ENCODE measurements at places on chromosomes 5 and 9.

DNA sequence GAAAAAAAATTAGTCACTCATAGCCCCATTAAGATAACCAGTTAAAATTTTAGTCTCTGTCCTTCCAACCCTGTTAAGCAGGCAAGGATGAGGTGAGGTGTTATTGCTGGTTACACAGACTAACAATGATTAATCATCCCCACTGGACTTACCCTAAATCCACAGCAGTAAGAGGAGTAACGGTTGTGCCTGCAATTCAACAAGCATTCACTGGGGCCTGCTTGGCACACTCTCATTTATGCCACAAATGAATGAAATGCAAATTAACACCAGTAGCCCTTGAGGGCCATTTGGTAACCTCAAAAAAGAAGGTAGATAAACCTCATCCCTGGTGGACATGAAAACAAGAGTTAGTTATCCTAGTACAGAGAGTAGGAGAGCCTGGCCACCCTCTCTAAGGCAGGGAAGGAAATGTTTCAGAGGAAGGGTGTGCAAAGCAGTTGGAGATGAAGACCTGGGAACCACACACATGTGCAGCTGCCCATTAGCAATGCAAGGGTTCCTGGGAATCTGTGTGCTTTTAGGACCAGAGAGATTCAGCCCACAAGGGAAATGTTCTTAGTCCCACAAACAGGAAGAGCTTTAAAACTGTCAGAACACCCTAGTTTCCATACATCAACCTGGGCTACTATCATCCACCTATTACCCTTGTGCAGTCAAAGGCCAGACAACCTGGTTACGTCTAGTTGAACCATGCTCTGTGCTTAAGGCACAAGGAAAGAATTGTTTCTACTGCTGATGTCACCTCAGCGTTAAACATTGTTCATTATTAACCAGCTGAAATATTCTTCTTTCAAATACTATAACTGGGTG, 7.7 kb downstream of the LHFPL2 start:
- no peak for DNase-seq

GRCh38 chr5:81965524-81965923, 6.3 kb upstream of the ATG10 start:
- no peak for DNase-seq

DNA sequence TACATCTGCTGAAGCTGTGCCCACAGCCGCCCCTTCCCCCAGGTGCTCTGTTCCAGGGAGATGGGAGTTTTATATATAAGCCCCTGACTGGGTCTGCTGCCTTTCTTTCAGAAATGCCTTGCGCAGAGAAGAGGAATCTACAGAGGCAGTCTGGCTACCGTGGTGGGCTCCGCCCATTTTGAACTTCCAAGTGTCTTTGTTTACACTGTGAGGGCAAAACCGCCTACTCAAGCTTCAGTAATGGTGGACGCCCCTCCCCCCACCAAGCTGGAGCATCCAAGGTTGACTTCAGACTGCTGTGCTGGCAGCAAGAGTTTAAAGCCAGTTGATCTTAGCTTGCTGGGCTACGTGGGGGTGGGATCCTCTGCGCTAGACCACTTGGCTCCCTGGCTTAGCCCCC, 41.3 kb downstream of the RANBP17 start:
- no peak for DNase-seq

DNA sequence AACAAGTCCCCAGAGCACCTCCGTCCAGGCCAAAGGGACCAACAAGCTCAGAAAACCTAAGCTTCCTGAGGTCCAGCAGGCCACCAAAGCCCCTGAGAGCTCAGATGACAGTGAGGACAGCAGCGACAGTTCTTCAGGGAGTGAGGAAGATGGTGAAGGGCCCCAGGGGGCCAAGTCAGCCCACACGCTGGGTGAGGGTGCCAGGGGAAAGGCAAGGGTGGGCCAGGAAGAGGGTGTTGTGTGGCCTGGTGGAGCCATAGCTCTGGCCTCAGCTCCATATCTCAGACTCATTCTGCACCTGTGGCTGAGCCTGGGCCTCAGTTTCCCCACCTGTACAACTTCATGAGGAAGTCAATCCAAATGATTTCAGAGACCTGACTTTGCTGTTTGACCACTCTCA, 20.7 kb downstream of the CD74 start:
- no peak for DNase-seq

DNA sequence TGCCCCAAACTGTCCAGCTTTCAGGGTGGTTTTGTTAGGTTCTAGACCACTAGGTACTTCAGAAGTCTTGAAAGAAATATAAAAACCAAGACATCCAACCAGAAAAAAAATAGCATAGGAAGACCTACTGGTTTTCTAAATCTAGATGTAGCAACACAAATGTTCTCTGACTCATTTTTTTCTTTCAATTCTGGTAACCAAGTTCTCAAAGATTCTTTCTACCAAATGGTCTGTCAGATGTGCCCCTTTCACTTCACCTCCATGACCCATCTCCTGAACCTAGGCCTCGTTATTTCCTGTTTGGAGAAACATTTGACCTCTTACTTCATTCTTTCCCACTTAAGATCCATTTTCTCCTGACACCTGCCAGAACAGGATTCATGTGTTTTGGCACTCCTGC, 355.3 kb downstream of the KIAA0825 start:
- no peak for DNase-seq

DNA sequence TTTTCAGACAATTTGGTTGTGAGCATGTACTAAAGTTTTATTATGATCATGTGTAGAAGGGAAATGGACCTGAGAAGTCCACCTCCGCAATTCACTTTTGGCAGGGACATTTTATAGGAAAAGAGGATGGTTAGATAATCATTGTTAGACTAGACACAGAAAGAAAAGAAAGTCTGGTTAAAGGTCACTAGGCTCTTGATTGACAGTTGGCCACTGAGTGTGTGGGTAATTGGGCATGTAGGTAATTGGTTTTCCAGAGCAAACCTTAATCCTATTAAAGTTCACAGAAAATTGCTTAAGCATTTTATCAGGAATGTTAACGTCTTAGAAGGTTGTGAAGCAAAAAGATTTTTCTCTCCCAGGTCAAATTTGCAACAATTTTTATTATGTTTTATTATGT, 158.5 kb upstream of the CLINT1 start:
- DNase-seq: no peak

GRCh38 chr5:61910771-61911170, 395.2 kb upstream of the KIF2A start:
- no peak for DNase-seq

- no peak for DNase-seq
Observed at GRCh38 chr9:6014670-6015270, 654 bp downstream of the RANBP6 start.

DNA sequence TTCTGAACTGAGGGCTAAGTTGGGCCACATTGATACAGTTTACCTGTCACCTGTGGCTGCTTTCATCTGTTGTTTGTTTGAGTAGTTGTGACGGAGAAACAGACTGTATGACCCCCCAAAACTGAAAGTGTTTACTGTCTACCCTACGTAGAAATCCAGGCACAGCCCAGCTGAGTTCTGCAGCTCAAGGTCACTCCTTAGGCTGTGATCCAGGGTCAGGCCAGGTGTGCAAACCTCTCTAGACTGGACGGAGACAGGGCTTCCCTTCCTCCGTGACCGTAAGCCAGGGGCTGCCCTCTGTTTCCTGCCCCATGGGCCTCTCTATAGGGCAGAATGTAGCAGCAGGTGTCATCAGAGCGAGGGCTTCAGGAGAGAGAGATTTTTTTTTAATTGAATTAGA, 207.9 kb upstream of the OTULINL start:
- no peak for DNase-seq

DNA sequence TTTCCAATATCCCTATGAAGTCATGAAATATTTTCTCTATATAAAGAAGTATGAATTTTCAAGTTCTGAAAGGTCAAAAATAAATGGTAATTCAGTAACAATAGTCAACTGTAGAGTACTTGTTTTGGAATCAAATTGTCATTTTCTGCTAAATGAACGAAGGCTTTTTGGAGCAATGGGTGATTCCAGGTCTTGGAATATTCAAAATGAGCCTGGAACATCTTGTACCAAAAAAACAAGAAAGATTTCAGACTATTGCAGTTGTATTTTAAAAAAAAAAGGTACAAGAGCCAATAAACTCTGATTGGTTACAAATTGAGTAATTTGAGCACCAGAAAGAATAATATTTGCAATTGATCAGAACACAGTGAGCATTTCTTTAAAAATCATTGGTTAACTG, 730.1 kb downstream of the DTWD2 start:
- DNase-seq: no peak

GRCh38 chr5:117394506-117395157, 820.0 kb upstream of the SEMA6A start:
- no peak for DNase-seq

DNA sequence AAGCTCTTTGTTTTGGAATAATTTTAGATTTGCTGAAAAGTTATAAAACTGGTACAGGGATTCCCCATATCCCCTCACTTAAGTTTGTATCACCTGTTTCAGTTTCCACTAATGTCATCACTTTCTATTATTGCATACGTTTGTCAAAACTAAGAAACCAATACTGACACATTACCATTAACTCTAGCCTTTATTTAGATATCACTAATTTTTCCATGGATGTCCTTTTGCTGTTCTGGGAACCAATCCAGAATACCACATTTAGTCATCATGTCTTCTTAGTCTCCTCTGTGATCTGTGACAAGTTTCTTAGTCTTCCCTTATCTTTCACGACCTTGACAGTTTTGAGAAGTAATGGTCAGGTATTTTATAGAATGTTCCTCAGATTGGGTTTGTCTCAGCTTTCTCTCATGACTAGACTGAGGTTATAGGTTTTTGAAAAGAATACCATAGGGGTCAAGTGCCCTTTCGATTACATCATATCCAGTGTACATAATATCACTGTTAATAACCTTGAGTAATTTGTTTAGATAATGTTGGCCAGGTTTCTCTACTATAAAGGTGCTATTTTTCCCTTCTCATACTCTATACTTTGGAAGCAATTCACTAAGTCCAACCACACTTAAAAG, 51.9 kb upstream of the NMUR2 start:
- no peak for DNase-seq

- DNase-seq: no peak
Observed at GRCh38 chr5:124087752-124088151, 575.8 kb downstream of the CSNK1G3 start.

DNA sequence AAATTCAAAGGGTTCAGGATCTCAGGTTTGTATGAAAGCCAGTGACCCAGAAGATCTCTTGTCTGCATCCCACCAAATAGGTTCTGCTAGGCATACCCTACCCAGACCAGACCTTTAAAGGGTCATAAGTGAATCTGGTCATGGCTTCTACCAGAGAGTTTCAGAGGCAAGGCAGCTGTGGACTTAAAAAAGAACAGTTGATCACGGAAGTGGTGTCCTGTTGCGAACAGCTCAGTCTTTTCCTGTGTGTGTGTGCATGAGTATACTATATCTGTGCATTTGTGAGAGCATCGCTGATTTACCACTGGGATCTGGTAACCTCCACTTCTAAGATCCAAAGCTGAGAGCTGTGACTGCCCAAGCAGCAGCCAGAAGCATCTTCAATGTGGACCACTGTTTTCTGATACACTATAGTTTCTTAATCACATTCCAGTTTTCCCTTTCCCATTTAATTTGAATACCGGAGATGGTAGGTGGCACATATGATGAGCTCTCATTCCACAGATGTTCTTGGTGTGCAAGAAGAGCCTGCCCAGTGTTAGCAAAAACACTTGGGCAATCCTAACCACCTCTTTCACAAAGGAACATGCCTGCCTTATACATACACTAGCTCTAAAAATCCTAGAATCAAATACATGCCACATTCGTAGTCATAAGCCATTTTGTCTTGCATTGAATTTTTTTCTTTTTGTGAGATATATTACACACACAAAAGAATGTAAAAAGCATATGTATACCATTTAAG, 36.2 kb upstream of the OR2S2 start:
- DNase-seq: no peak

DNA sequence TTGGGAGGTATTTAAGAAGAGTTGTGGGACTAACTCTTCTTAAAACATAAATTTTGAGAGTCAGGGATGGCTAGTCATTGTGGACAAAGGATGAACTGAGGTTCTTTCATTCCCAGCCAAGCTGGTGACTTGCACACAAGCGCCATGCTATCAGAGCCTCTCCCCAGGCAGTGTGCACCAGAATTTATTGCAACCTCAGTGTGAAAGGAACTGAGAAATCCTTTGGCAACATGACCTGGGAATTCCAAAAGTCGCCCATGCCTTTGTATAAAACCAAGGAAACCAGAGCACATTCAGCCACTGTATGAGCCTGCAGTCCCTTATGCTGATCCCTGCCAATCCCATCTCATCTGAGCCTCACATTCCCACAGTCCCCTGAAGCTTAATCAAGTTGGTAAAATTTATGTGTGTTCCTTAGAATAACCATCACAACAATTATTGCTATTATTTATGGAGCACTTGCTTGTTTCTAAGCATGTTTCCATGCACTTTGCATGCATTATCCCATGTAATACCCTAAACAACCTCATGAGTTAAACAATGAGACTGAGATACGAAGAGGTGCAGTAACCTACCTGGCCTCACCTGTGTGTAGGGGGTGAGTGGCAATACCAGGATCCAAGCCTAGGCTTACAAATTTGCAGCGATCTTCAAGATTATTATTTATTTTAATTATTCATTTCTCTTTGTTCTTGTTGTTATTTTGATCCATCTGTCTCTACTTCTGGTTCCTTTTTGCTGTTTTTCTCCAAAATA, 116.4 kb downstream of the NTRK2 start:
- DNase-seq: no peak

DNA sequence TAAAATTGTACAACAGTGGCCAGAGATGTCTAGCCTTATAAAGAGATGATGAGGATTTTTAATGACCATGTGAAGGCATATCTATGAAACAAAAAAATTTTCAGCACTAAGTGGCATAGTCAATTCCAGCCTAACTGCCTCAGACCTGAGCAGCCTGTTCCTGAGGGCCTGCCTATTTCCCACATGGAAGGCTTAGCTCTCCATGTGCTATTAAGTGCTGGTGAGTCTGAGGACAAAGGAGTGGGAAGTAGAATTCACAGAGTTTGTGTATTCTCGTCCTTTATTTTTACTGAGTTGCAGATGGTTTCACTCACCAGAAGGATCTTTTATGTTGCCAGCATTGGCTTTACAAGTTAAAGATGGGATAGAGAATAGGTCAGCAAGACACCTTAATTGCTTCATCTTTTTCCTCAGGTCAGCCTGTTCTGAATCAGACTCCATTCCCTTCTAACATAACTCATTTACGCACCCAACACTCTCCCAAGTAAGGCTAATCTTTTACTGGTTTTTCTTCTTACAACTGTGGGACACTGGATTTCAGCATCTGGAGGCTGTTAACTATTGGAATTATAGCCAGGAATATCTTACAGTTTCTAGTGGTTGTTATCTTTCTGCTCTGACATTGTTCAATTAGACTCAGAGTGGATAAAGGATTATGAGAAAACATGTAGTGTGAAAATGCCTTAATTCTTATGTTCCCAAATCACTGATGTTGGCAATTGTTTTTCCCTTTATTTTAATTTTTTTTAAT, 76.8 kb downstream of the ISOC1 start:
- DNase-seq: no peak

GRCh38 chr5:91160714-91161285, 222.3 kb downstream of the ARRDC3 start:
- no peak for DNase-seq

DNA sequence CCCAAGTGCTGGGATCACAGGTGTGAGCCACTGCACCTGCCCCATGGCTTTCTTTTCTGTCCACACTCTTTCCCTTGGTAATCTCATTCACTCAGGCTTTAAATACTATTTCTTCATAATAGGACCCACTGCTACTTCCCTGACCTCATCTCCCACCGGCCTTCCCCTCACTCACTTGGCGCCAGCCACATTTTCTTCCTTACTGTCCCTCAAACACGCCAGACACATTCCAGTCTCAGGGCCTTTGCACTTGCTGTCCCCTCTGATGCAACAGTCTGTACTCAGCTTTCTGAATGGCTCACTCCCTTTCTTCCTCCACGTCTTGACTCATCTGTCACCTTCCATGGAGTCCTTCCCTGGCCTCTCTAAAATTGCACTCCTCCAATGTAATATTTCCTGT, 111.1 kb upstream of the MVB12B start:
- DNase-seq: peak; percentile 4

Data from liver (tissue), 10 donors.